ENCODE measurements at places on chromosomes 16 and 17. TPM values are rescaled to one million over a fixed set of nuclear protein-coding genes. Genes with fewer than 3 reads are reported as not detected.

Gene DLX3
- 0.37 TPM for total RNA-seq

Gene TBC1D3D
- total RNA-seq: 2.2 TPM

Gene EME2
- 68.7 TPM for total RNA-seq

Gene RNF112
- total RNA-seq: 8.6 TPM

Gene OMG
- not detected for total RNA-seq

Gene INPP5K
- total RNA-seq: 42.4 TPM

Data from glutamatergic neuron (in vitro differentiated cells).